ENCODE measurements at places on chromosomes 4 and X.

DNA sequence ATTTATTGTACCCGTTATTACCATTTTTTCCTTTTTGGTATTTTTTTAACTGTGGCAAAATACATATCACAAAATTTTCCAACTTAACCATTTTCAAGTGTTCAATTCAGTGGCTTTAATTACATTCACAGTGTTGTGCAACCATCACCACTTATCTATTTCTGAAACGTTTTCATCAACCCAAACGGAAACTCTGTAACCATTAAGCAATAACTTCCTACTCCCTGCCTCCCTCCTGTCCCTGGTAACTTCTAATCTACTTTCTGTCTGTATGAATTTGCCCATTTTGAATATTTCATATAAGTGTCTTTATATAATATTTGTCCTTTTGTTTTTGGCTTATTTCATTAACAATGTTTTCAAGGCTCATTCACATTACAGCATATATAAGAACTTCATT lies 57.4 kb upstream of the MSN start:
- DNase-seq, result no peak

DNA sequence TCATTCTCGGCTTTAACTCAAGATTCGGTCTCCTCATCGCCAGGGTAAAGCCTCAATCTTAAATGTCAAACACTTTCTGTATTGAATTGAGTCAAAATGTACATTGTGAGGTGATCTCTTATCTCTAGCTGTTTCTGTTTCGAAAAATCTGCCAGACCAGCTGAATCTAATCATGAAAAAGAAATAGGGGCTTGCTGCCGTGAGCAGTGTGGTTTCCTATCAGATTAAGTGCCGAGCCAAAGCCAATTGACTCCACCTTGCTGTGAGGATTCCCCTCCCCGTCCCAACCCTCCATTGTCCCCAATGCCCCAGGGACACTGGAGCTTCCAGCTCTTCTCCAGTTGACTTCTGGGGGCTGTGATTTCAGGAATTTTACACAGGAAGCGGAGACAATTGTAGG lies 12.5 kb upstream of the CRLF2 start:
- DNase-seq, result no peak

DNA sequence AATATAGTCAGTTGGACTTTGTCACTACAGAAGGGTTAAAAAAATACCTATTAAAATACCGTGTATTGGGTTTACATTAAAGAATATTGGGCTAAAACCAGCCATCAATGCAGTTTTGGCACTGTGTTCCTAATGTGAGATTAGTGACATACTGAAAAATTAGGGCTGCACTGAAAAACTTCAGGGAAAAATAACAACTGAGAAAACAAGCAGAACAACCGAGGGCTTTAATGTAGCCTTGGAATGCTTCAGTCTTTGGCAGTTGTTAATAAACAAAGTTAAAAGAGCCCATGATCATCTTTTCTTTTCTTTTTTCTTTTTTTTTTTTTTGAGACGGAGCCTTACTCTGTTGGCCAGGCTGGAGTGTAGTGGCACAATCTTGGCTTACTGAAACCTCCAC lies 12.4 kb downstream of the STAG2 start:
- DNase-seq, result no peak

GRCh38 chr4:116668190-116668589 lies 417.2 kb downstream of the TRAM1L1 start:
- no peak for DNase-seq

DNA sequence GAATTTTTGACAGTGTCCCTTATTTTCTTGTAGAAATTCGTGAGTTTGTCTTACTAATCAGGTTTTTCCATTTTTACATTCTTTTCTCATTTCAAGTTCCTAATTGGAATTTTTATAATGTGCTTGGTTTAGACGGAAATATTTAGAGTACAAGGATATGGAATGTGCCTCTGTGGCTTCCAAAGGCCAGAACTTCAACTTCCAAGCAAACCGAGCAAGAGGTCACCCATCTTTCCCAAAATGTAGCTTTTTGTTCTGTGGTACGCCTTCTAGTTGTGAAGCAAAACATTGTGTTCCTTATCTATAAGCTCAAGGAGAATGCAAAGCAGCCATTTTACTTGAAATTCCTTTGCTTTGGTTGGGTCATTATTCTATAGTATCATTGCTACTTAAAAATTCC lies 212.8 kb upstream of the PACRGL start:
- no peak for DNase-seq

DNA sequence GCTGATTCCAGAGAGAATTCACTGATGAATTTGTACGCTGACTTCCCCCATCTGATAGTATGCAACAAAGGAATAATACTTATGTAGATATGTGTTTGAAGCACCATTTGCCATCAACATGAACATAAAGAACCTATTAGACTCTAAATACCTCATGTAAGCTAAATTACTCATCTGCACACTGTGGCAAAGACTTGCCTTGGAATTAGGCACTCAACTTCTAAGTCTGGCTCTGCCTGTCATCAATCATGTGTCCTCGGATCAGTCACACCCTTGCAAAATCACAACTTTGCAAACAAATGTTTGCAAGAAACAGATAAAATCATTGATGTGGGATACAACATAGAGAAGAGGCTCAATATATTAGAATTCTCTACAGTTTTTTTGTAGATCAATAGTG lies 169.9 kb upstream of the LDB2 start:
- DNase-seq, result no peak

- no peak for DNase-seq
Observed at GRCh38 chr4:159239629-159240028, 136.8 kb downstream of the RAPGEF2 start.

DNA sequence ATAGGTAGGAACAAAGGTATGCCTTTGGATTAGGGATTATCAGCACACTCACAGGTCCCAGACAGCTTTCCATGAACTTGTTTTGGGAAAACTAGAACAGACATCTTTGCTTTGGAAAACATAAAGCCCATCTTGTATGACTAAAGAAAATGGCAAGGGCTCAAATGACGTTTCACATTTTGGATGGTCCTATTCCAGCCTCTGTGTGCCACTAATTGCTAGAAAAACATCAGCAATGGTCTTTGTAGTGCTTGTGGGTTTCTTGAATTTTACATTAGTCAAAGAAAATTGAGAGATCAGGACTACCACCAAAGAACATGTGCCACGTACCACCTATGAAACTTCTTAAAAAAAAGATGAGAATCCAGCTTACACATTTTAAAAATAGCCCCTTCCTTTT lies 111.4 kb downstream of the HDAC8 start:
- DNase-seq, result no peak

- no peak for DNase-seq
Observed at GRCh38 chr4:5823542-5824211, 69.2 kb downstream of the CRMP1 start.

All from T-helper 17 cell (primary cell).